Myometrial cell (primary cell): ENCODE measurements at places on chromosomes 2 and 18. TPM values are rescaled to one million over a fixed set of nuclear protein-coding genes. Genes with fewer than 3 reads are reported as not detected.

MEP1B gene
- total RNA-seq = not detected in 2 replicates

SKOR2 gene
- not detected in 2 replicates for total RNA-seq

MERTK gene
- not detected in 2 replicates for total RNA-seq

DPP4 gene
- 23.9 and 26.9 TPM in 2 replicates for total RNA-seq

SCN7A gene
- total RNA-seq = not detected in 2 replicates

MAL gene
- not detected in 2 replicates for total RNA-seq

MTERF4 gene
- 11.0 and 25.9 TPM in 2 replicates for total RNA-seq

CNDP1 gene
- not detected in 2 replicates for total RNA-seq

ALK gene
- not detected in 2 replicates for total RNA-seq

TDRD15 gene
- total RNA-seq = not detected in 2 replicates

BOLL gene
- not detected in 2 replicates for total RNA-seq

C2orf78 gene
- total RNA-seq = not detected in 2 replicates

NRP2 gene
- total RNA-seq = 48.9 and 75.0 TPM in 2 replicates

CCDC178 gene
- 0.89 and 2.0 TPM in 2 replicates for total RNA-seq

LIMS3 gene
- total RNA-seq = 1.6 and 10.1 TPM in 2 replicates

LDLRAD4 gene
- total RNA-seq = not detected in 2 replicates

OSR1 gene
- 2.3 and 2.9 TPM in 2 replicates for total RNA-seq

NR4A2 gene
- total RNA-seq = 0.18 and 0.29 TPM in 2 replicates

RTP5 gene
- total RNA-seq = not detected in 2 replicates

ANKZF1 gene
- total RNA-seq = 16.1 and 30.6 TPM in 2 replicates

GYPC gene
- total RNA-seq = 71.8 and 93.1 TPM in 2 replicates

YWHAQ gene
- total RNA-seq = 395 and 419 TPM in 2 replicates

TNS1 gene
- 25.9 and 29.1 TPM in 2 replicates for total RNA-seq

ALPI gene
- total RNA-seq = not detected in 2 replicates

ATIC gene
- total RNA-seq = 47.3 and 121 TPM in 2 replicates

DIPK1C gene
- not detected in 2 replicates for total RNA-seq

STPG4 gene
- 1.2 TPM in 1 of 2 replicates, not detected in the other for total RNA-seq

ERICH2 gene
- not detected in 2 replicates for total RNA-seq

LIMS2 gene
- total RNA-seq = 2.5 and 3.7 TPM in 2 replicates

INHA gene
- total RNA-seq = not detected in 2 replicates

CYTIP gene
- total RNA-seq = not detected in 2 replicates

ABCB11 gene
- not detected in 2 replicates for total RNA-seq

GRB14 gene
- not detected in 2 replicates for total RNA-seq

ZNF2 gene
- total RNA-seq = 2.8 and 3.5 TPM in 2 replicates

RGPD3 gene
- 0.18 TPM in 1 of 2 replicates, not detected in the other for total RNA-seq

ASXL3 gene
- 0.35 TPM in 1 of 2 replicates, not detected in the other for total RNA-seq

SULT6B1 gene
- not detected in 2 replicates for total RNA-seq

NCKAP5 gene
- total RNA-seq = under 0.01 TPM in 1 of 2 replicates, not detected in the other

SMYD5 gene
- total RNA-seq = 24.3 and 24.8 TPM in 2 replicates

TMBIM1 gene
- 215 and 219 TPM in 2 replicates for total RNA-seq

CXCR4 gene
- total RNA-seq = not detected in 2 replicates

IL1RN gene
- total RNA-seq = not detected in 2 replicates

ZSWIM2 gene
- total RNA-seq = not detected in 2 replicates

LYPD1 gene
- not detected in 2 replicates for total RNA-seq

CNDP2 gene
- total RNA-seq = 98.0 and 103 TPM in 2 replicates

ADAM23 gene
- total RNA-seq = 2.7 and 4.0 TPM in 2 replicates

CEP76 gene
- total RNA-seq = 6.9 and 10.1 TPM in 2 replicates
